Right renal pelvis (tissue), 4 donors: ENCODE measurements at places on chromosomes 11 and 22. TPM values are rescaled to one million over a fixed set of nuclear protein-coding genes. Genes with fewer than 3 reads are reported as not detected.

DNA sequence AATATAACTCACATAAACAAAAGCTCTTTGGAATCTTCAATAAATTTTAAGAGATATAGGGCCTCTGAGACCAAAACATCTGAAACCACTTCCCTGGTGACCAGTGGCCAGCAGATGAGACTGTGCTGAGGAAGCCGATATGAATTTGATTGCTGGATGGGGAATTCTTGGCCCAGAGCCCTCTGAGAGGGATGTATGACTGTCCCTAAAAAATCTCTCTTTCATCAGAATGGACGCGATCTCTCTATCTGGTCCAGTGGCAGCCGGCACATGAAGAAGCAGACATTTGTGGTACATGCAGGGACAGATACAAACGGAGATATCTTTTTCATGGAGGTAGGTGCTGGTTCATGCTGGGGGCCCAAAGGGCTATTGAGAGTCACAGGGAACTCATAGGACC lies 37.5 kb downstream of the MYBPC3 start:
- DNase-seq: no peak

DNA sequence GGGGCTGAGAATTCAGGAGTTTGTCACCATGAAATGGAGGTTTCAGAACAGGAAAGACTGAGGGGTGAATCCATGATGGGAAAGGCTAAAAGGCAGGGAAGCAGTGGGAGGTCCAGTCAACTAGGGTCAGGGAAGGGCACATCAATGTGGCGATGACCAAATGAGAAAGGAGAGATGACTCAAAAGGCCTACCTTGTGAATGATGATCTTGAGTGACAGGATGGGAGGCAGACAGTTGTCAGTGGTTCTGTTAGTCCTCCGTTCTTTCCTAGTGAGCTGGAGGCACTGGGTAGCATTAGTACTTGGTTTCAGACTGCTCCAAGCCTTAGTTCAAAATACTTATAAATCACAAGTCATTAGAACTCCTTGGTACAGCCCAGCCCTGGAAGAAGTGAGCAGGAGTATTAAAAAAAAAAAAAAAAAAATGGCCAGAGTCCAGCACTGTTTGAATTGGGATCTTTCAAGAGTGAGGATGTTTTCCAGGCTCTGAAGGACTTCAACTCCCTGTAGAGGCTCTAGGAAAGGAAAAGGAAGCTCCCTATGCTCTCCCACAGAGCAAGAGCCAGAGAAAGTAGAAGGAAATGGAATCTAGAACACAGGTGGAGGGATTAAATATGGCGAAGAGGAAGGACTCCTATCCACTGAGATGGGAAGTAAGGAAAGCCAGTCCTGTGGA lies 8.3 kb upstream of the DCHS1 start:
- DNase-seq: no peak

DNA sequence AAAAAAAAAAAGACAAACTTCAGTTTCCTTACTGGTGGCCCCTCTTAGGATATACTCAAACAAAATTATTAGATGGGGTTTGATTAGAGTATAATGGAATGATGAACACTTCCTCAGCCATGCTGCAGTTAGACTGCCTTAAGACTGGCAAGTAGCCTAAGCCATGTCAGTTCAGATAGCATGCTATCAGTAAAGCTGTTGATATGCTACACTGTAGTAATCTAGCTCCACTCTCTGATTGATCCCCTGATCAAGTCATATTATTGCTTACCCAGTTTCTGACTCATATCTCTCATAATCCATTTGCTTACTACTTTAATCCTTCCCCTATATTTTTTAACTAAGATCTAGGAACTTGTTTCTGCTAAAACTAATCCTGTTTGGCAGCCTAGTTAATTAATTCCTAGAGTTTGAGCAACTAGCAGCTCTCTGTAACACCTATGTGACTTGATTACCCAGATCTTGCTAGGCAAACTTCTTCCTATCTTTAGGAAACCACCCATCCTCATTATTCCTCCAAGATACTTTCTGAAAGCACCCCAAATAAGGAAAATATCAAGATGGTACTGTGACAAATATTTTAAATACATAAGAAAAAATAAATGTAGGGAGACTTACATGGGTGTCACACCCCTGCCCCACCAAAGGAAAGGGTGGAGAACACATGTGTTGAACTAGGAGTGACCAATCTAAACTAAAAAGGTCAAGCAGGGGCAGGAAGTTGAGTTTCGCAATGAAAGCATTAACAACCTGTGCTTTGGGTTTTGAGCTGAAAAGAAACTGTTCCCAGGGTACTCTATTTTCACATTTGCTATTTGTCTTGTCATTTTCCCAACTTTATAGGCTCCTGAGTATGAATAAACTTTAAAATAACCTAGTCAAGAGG lies 43.2 kb downstream of the PIK3C2A start:
- DNase-seq: no peak

GRCh38 chr11:33086017-33086416 lies 46.6 kb downstream of the TCP11L1 start:
- no peak for DNase-seq

DNA sequence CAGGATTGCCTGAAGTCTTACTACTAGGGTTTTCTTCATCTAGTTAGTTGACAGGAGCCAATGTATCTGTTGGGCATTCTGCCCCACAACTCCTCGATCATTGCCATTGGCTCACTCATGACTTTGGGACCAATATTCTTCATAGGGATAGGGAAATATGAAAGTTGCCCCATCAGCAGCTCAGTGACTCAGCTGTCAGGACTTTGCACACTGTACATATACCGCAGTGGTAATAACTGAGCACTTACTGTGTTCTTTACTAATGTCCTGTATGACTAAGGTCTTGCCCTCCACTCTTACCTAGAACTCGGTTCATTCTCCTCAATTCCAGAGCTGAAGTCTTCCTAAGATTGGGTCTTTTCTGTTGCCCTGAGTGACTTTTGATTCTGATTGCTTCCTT lies 46.8 kb upstream of the PGR start:
- no peak for DNase-seq

DNA sequence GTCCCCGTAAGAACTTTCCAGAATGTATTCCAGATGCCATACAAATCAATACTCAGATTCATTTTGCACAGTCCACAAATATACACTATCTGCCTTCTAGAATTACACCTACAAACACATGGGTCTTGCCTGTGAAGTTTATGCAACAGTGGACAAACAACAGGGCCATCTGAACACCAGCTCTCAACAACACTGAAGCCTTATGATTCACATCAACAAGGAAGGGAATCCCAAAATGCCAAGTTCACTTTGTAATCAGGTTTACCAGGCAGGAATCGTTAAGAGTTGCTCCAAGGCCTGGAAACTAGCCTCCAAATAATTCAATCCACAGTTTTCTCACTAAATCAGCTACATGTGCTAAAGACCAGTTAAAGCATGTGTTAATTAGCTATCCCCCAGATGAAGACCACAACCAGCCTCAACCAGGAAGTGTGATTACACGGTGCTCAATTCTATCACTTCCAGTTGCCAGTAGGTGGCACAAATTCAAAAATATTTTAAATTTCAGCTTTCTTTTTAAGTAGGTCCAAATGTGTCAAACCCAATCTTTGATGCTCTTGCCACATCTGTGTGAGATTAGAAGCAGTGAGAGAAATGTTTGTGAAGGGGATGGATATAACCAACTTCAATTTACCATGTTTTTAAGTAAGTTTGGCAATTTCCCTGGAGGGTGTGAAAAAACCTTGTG lies 139.1 kb upstream of the BDNF start:
- DNase-seq: no peak

DNA sequence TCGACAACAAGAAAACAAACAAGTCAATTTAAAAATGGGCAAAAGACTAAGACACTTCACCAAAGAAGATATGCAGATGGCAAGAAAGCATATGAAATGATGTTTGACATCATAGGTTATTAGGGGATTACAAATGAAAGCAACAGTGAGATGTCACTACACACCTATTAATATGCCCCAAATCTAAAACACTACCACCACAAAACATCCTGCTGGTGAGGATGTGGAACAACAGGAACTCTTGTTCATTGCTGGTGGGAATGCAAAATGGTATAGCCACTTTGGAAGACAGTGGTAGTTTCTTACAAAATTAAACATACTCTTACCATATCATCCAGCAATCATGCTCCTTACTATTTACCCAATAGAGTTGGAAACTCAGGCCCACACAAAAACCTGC lies 29.0 kb downstream of the PRRG4 start:
- DNase-seq: no peak

GRCh38 chr11:6920702-6921101 lies at the start of gene OR2D3:
TSS of gene OR2D3 (plus strand) at chr11:6921002. CDS start at chr11:6921002, 0 bp downstream.
- no peak for DNase-seq

DNA sequence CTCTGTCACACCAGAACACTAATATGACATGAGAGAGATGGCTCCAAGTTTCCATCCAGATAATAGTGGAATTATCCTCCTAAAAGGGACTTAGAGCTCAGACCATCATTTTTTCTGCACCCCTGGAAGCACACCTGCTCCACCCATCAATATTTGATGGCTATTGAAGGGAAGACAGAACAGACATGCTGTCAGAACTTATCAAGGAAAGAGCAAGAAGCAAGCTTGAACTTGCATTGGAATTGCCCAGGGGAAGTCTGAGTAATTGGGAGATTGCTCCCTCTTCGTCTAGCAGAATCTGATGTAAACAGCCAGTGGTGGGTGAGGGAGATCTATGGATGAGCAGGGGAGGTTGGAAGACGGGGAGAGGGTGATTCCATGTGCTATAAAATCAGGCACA lies 874.4 kb upstream of the TENM4 start:
- DNase-seq: no peak

Gene NRXN2
- 27.8 TPM for polyA plus RNA-seq

Gene ACTN3
- polyA plus RNA-seq: 0.67 TPM
